Dorsolateral prefrontal cortex (tissue), 122 donors: ENCODE measurements at places on chromosomes 11 and 22.

DNA sequence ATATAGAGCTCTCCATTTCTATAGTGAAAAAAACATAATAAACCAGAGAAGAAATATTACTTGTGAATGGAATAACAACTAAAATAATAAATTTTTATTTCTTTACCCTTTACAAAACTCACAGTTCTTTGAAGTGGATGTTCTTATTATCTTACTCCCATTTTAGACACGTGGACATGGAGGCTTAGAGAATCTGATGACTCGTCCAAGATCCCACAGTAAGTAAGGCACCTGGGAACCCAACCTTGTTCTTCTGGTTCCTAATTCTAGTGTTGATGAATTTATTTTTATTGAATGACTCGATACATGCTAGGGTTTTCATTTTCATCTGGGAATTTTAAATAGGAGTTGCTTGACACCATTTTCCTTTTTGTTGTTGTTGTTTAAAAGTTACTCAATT is 1.8 kb downstream of the BPIFC start:
- DNase-seq: no peak

DNA sequence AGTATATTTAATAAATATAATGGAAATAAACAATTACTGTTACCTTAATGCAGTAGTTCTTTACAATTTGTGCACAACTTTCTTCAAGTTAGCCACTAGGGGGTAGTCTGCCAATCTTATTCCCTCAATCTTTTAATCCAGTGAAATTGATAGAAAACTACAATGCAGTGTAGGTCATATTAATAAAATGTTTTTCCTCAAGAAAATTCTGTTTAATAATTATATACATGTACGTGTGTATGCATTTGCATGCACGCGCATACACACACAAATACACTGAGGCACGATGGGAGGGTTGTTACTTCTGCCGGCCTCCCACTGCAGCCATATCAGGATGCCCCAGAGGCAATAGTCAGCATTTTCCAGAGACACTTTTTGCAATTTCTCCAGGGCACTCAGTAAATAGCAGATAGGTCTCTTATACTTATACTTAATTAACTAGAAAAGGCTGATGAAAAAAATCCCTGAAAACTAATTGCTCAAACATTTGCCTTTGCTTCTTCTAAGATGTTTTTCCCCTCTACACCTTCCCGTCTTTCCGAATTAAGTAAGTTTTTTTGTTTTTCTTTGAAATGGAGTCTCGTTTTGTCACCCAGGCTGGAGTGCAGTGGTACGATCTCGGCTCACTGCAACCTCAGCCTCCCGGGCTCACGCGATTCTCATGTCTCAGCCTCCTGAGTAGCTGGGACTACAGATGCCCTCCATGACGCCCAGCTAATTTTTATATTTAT is 3.1 kb downstream of the GAB2 start:
- no peak for DNase-seq

- DNase-seq: no peak
These were observed 355 bp upstream of the AP1B1 start for GRCh38 chr22:29388759-29389090.

- DNase-seq: no peak
These were observed 92.3 kb upstream of the PARVA start for GRCh38 chr11:12285106-12285505.

DNA sequence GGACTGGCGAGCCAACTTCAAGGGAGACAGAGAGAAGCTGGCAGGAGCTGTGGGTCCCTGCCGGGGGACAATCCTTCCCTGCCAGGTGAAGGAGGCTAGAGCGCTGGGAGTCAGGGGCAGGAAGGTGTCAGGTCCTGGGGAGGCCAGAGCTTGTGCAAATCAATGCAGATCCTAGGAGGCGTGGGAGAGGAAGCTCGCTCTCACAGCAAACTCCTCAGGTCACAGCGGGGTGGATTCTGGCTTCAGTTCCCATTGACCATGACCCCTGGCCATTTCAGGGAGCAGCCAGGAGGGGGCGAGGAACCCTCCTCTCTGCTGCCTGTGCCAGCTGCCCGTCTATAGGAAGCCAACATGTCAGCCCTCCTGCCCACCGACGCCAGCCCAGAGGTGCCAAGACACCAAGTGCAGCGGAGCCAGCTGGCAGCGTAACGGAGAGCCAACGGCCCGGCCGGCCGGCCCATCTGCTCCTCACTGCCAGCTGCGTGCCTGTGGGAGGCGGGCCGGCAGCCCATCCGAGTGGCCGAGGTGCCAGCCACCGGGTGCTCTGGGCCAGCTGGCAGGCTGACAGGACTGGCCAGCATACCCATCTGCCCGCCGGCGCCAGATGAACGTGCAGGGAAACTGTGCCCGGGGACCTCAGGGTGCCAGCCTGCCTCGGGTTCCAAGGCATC is 374.8 kb downstream of the MIAT start:
- DNase-seq: peak; percentile 46

DNA sequence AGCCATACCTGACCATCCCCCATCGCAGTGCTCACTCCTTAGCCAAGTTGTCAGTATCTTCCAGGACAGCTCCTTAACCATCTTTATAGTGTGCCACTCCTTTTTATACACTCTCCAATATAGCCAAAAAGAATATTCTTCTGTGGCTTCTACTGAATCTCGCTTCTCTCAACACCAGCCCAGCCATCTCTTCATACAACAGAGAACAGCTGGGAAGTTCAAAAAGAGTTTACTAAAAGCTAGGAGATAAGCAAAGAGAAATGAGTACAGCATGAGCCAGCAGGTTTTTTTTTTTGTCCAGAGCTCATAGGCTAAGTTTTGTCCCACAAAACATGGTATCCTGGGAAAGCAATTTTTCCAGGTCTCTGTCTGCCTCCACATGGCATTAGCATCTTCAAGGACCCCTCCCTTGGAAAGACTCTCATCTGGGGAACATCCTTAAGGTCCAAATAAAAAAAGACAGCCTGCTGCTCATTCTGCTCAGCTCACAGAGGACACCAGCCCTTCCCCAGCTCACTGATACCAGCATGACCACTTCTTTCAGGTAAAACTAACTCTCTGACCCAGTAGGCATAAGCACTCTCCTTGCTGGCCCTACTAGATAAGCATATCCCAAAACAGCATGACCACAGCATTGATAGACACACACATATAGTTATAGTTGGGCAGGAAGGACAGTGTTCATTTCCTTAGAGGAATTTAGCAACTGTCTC is 48.8 kb upstream of the YWHAH start:
- DNase-seq: no peak

DNA sequence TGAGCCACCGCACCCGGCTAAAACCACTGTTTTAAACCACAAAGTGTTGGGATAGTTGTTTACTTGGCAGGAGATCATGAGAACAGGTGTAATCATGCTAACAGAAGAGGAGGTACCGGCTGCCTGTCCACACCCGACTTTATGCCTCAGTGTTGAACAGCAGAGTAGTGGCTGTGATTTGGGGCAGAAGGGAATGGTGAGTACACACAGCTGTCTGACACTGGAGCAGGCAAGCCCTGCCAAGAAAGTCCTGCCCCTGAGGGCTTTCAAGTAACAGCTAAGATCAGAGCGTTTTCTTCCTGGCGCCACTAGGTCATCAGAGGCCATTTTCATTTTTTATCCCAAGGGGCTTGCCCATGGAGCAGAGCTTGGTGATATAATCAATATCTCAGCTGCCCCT is 8.1 kb downstream of the CDKN1C start:
- DNase-seq: no peak

- no peak for DNase-seq
These were observed 132.9 kb downstream of the RASSF10 start for GRCh38 chr11:13141731-13142709.

GRCh38 chr11:66880496-66881450 is 23.9 kb downstream of the LRFN4 start:
- DNase-seq: peak; percentile 77

- DNase-seq: no peak
These were observed 69.2 kb upstream of the SHANK2 start for GRCh38 chr11:71321433-71322191.

DNA sequence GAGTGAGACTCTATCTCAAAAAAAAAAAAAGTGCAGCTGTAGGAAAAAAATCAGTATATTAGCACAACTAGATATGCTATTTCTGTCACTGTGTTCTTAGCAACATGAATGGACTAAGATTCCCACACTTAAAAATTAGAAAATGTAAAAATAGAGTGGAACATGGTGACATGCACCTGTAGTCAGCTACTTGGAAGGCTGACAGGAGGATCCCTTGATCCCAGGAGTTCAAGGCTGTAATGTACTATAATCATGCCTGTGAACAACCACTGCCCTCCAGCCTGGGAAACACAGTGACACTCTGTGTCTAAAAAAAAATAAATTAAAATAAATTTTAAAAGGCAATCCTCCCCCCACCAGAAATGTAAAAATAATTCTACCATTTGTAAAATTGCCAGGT is 29.8 kb downstream of the PICALM start:
- DNase-seq: no peak

- no peak for DNase-seq
These were observed 8.1 kb downstream of the CCDC15 start for GRCh38 chr11:124961972-124962609.

DNA sequence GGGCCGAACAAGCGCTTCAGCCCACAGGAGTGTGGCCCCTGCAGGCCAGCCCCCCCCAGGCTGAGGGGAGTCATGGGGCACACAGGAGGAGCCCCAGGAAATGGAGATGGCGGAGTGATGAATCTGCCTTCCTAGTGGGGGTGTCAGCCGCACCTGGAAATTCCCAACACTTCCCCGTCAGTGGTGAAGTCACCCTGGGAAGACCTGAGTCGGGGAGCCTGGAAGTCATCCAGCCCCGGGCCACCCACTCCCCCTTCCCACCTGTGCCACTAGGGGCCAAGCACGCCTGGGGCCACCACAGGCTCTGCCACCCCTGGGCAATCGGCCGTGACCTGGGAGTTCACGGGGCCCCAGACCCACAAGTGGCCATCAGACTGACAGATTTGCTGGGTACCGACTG is 12.6 kb downstream of the WNT7B start:
- DNase-seq: no peak

DNA sequence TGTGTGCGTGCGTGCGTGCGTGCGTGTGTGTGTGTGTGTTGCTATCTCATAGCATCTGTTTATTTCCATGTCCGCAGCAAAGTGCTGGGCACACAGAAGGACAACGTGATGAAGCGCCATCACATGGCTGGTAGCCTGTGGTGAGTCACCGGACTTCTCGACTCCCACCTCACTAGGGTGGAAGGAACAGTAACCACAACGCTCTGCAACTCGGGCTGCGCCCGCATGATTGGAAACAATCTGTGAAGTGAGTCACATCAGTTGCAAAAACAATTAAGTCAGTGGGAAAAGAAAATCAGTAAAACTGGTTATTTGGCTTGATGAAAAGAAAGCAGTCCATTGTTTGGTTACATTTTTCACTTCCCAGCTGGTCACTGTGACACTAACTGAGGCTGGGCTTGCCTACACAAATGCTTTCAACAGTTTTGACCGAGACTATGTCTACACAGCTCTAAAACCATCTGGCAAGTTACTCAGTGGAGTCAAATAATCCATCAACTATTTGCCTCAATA is 437.3 kb upstream of the CADM1 start:
- DNase-seq: peak; percentile 64

DNA sequence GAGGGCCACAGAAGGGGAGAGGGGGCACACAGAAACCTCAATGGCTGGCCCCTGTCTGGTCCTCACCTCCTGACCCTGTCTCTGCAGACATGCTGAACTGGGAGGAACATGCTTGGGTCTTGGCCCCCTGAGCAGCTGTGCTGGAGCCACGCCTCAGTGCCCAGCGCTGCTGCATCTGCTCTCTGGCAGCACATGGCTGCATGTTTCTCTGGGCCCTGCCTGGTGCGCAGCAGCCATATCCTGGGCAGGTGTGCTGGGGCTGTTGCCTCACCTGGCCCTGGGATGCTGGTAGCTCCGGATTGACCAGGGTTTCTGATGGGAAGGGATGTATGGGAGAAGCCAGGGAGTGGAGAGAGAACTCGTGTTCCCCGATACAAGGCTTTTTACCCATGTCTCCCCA is 248.0 kb downstream of the ST3GAL4 start:
- DNase-seq: no peak

GRCh38 chr11:34750692-34751405 is 130.0 kb downstream of the EHF start:
- DNase-seq: no peak

- no peak for DNase-seq
These were observed 150.2 kb upstream of the B3GAT1 start for GRCh38 chr11:134562196-134562595.

- DNase-seq: no peak
These were observed 14.7 kb upstream of the ARHGAP8 start for GRCh38 chr22:44737406-44738346.

DNA sequence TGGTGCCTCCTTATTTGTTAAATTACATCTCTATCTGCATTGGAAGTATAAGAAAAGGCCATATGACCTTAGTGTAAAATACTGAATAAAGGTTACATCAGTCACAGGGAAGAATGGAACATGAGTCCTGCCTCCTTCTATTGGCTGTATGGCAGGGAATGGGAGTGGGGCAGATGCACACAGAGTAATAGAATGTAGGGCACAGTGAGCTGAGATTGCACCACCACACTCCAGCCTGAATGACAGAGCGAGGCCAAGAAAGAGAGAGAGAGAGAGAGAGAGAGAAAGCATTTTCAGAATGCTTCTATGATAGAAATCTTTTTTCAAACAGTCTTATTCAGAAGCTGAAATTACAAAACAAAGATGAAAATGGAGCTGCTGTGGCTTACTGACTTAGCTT is 58.8 kb downstream of the SLN start:
- no peak for DNase-seq

DNA sequence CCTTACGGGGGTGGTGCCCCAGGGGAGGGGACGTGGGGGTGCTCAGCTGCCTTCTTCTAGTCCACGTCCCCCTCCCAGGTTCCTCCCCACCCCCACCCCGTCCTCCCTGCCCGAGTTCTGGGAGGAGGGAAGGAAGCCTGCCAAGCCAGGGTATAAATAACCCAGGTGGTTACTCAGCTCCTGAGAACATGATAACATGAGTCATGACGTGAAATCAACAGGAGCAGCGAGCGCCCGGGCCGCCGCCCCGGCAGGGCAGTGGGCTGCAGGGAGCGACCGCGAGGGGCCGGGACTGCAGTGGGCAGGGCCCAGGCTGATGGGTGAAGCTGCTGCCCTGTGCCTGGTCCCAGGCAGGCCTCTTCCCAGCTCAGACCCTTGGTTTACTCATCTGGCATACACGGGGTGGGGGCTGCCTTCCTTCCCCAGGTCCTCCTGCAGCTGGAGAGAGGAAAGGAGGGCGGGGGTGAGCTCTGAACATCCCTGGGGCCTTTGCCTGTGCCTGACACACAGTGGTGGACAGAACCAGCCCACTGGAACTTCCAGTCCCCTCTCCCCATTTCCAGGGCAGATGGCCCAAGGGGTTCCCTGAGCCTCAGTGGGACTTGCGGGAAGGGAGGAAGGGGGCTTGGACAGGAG is 8.8 kb upstream of the PDGFB start:
- peak; percentile 33 for DNase-seq
